ENCODE measurements at places on chromosomes 13 and 19.

DNA sequence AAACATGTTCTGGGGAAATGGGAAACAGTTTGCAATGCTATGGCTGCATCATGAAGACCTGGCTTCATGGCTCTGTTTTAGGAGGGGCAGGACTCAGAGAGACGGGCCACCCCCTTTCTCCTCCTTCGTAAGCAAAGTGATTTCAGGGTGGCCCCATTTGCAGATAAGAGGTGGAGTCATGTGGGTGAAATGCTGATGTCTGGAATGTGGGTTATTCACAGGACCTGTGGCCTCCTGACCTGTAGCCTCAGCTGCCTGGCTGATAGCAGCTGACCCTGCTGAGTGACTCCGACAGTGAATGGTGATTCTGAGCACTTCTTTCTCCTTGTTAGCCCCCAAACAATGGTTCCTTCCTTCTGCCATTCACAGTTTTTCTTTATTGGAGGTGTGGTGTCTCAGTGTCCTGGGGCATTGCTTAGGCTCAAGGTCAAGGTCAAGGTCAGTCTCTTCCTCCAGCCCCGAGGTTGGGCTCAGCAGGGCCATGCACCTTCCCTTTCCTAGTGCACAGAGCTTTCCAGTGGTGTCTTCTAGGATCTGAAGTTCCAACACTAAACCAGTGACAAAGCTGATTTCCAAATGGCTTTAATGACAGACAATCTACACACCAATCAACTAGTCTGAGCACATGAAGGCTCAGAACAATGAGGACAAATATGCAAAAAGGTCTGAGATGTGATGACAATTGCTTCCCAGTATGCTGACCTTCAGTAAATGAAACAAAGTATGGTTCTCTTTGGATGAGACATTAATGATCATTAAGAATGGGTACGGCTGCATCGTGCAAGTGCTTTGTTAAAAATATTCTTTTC is 49.6 kb upstream of the ANKRD10 start:
- DNase-seq, result no peak

GRCh38 chr13:29319451-29319850 is 276.0 kb downstream of the SLC7A1 start:
- DNase-seq, result no peak

DNA sequence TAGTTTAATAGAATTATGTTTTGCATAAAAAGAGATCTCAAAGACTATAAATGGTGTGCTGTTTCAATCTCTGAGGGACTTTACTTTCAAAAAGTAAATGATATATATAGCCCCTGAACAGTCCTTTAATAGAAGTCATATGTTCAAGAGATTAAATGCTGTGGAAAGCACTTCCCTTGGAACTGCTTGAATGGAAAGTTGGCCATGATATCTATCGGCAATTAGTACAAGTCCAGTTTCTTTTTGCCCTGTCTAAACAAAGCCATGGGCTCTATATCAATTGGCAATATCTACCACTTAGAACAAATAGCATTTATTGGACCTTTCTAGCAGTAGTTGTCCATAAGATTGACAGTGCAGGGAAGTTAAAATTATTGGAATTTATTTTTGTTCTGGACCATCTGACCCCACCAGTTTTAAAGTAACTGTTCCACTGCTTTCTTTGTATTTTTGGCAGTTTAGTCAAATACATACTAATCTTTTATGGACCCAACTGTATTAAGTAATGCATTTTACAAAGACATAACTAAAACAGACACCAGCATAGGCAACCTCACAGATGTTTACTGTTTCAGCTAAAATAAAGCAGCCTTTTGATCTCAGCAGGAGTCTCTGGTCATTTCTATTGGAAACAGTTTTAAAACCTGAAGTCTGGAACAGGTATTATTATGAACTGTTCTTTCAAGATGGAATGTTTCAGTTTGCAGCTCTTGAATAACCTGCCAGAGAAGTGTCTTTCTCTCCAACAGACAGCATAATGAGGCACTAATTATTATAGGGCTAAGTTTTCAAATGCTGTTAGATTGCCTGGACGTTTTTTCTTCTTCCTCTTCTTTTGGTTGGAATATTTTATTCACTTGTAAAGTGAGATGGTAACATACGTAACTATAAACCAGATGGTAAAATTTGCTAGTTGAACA is 282.6 kb downstream of the DCLK1 start:
- DNase-seq, result no peak

GRCh38 chr19:1041835-1042685 is 2.2 kb downstream of the ABCA7 start:
- DNase-seq, result peak; percentile 79

- no peak for DNase-seq
Measured at GRCh38 chr13:42377640-42378382, 105.9 kb downstream of the AKAP11 start.

DNA sequence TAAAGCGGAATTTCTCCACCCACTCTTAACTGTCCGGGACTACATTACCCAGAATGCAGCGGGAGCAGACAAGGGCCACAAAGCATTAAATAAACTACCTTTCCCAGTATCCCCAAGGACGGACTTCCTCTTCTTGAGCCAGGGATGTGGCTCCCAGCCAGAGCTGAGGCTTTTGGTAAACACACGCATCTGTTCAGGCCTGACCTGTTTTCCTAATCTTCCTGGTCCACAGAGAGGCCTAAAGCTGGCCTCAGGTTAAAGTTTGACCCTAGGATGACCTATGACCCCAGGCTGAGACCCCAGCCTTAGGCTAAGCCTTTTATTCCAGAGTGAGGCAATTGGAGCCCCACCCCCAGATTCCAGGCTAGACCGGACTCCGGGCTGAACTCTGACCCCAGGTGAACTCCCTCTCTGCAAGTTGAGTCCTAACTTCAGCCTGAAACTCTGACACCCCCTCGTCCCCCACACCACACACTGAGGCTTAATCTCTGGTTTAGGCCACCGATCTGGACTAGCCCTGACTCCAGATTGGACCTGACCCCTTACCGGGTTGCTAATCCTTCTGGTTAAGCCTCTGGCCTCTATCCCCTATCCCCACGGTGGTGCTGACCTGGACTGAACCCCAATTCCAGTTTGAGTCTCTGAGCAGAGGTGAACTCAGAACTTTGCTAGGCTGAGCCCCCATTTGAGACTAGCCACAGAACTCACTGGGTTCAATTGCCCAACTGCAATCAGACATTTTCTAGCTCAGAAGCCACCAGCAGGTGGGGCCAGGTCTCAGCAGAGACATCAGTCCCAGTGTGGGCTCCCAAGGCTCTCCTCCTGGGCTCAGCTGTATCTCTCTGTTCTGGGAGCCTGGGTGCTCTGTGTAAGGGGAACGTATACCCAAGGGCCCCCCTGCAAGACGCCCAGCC is 750 bp upstream of the GPR108 start:
- no peak for DNase-seq

DNA sequence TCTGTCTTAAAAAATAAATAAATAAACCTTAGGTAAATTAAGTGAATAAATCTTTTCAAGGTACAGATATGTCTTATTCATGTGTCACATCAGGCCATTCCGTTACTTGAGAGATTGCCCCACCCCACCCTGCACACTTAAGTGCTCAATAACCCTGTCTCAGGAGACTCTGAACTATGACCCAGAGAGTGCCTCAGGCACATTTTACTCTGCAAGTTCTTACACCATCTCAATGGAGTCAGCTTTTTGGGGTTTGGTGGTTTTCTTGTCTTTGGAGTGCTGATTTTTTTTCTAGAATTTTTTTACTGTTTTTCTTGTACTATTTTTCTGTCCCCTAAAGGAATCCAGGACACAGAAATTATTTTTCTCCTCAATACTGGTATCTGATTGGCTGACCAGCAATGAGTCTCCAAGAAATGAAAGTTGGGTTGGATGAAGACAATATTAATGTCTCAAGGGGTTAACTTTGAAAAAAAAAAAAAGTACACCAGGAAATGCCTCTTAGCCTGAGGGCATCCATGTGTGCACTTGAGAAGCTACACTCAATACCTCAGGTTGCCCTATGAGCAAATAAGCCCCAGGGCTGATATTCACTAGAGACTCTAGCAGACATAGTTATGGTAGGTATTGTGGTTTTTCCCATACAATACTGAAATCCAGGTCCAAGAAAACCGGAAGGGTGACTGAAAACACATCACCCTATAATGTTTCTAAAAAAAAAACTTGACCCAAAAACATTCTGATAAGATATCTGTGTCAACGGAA is 114.6 kb upstream of the ZNF91 start:
- DNase-seq, result no peak

GRCh38 chr19:40523322-40524047 is 53.2 kb upstream of the SHKBP1 start:
- peak; percentile 87 for DNase-seq

- no peak for DNase-seq
Measured at GRCh38 chr13:83780227-83780626, 102.0 kb downstream of the SLITRK1 start.

DNA sequence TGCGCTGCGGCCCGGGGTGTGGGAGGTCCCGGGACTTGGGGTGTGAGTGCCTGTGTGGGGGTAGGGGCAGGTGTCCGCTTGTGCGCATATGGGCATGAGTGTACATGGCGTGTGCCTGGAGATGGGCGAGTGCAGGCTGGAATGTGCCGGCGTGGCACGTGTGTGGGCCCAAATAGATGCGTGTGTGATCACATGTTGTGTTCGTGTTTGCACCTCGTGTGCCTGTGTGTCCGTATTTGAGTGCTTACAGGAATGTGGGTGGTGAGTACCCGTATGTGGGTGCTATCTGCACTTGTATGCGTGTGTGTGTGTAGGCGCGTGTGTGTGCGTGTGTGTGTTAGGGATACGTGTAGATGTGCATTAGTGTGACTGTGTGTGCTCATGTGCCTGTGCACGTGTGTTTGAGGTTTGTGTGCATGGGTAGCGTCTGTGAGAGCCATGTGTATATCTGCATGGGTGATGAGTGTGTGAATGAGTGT is 3.4 kb downstream of the ZNF536 start:
- DNase-seq, result no peak

Data from D341Med (cell line).